ENCODE measurements at places on chromosomes 11 and 22.
A peak's percentile ranks its signal among the peaks of the same experiment; 100 is the strongest.

GRCh38 chr11:10866893-10867331 lies 9.1 kb upstream of the ZBED5 start:
- no peak for DNase-seq

- DNase-seq, result no peak
Measured at GRCh38 chr11:110919241-110919922, 207.1 kb upstream of the ARHGAP20 start.

- no peak for DNase-seq
Measured at GRCh38 chr11:77035580-77035979, 1.4 kb downstream of the B3GNT6 start.

DNA sequence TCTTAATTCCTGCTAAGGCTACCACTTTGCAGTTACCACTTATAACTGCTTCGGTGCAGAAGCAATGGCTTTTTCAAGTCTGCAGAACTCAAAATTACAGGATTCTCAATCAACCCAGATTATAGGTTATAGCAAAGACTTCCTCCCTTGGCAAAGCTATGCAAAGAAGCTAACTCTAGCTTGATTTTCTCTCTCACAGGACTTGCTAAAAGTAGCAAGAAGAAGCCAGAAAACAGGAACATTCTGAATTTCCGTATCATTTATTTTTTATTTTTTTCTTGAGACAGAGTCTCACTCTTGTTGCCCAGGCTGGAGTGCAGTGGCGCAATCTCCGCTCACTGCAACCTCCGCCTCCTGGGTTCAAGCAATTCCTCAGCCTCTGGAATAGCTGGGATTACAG lies 10.7 kb upstream of the PLEKHB1 start:
- DNase-seq, result no peak

DNA sequence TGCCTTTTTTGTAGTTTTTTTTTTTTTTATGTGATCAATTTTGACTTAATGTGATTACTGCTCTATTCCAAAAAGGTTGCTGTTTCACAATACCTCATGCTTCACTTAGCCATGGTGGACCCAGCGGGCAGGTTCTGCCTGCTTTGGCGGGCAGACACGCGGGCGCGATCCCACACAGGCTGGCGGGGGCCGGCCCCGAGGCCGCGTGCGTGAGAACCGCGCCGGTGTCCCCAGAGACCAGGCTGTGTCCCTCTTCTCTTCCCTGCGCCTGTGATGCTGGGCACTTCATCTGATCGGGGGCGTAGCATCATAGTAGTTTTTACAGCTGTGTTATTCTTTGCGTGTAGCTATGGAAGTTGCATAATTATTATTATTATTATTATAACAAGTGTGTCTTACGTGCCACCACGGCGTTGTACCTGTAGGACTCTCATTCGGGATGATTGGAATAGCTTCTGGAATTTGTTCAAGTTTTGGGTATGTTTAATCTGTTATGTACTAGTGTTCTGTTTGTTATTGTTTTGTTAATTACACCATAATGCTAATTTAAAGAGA lies 12.5 kb downstream of the CCND1 start:
- DNase-seq, result no peak

DNA sequence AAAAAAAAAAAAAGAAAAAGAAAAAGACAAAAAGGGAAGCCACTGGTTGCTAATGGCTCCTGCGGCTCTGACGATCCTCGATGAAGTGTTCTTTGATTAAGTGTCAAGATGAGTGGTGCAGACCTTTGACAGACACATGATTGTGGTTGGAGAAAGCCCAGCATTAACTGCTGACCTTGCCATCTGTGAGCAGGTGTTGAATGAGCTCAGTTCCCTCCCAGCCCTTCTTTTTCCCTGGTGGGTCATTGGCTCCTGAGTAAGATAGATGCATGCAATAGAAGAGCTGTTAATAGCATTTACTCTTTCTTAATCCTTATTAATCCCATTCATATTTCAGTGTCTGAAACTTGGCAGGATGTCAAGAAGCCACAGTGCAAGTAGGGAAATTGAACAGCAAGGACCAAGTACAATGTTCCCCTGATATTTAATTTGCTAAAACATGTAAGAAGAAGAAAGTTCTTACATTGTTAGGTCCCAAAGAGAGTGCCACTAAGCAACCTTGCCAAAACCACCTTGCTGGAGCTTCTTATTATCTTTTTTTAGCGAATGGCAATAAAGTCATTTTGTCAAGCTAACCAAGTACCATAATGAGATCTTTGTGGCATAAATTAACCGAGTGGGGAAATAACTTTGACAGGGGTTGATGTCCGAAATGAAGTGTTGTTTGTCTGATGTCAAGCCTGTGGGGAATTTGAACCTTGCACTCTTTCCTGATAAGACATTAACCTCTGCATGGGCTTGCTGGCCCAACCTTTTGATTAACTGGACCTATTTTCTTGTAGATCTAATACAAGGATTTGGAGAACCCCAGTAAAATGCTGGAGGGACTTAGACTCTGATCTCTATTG lies 113.7 kb downstream of the PTPRJ start:
- DNase-seq, result no peak

DNA sequence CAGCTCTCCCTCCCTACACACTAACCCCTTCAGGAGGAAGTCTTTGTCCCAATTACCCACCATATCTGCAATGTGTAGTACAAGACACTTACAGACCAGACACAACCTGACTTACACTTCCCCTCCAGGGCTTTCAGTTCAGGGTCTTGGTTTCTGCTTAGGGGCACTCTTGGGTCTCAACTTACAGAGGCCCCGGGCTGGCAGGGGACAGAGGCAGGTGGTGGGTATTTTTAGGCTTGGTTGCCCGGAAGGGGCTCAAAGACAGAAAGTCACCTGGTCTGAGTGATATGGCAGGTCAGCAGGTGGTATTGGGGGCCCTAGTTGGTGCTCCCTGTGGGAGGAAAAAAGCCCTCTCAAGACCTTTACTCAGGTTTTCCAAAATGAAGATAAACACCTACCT lies 3.4 kb upstream of the TMEM184B start:
- DNase-seq, result no peak

GRCh38 chr11:113363996-113364641 lies 23.5 kb upstream of the ANKK1 start:
- DNase-seq, result no peak

- no peak for DNase-seq
Measured at GRCh38 chr22:48795664-48796063, 1032.0 kb downstream of the BRD1 start.

DNA sequence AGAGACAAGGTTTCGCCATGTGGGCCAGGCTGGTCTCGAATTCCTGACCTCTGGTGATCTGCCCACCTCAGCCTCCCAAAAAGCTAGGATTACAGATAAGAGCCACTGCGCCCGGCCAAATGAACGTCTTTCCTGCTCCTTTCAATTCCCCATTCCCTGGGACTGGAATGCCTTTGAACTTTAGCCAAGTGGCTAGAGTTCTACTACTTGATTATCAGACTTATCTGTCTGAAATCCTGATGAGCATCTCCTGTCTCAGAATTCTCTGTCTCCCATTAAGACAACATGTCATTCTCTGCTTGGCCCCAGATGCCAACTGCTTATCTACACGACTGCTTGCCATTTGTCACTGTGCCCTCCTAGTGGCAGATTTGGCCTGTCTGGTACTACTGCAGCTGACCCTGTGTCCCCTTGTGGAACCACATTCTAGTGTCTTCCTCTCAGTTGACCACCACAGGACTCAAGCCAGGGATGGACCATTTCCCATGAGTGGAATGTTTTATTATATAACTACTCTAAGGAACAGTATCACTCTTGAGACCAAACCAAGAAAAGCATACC lies 33.1 kb upstream of the IPO7 start:
- DNase-seq, result no peak

GRCh38 chr22:39490135-39490798 lies 11.8 kb upstream of the MIEF1 start:
- DNase-seq, result peak; percentile 39

GRCh38 chr11:117071344-117071787 lies 26.9 kb downstream of the SIK3 start:
- no peak for DNase-seq

GRCh38 chr22:23274146-23274526 lies 93.8 kb downstream of the BCR start:
- no peak for DNase-seq

GRCh38 chr22:35308480-35309021 lies 8.9 kb downstream of the TOM1 start:
- DNase-seq, result no peak

GRCh38 chr11:59773083-59773440 lies 17.9 kb downstream of the STX3 start:
- no peak for DNase-seq

DNA sequence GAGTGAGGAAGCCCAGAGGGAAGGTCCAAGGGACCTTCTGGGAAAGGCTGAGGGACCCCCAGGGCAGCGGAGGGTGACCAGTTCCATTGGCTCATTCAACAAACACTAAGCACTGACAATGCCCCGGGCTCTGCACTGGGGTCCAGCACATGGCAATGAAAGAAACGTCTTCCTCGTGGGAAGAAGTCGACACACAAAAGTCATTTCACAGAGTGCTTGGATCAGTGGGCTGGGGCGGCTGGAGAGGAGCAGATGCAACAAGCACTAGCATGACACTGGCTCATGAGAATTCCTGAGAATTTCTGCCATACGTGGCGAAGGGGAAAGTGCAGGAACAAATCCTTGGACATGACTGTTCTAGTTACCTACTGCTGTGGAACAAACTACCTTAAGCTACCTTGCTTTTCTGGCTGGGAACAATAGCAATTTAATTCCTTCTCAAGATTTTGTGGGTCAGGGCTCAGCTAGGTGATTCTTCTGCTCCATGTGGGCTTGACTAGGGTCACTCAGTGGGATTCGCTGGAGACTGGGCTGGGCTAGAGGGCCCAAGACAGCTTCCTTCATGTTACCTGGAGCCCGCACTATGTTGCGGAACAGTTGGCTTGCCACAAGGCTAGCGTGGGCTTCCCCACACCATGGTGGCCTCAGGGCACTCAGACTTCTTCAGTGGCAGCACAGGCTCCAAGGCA lies 6.9 kb upstream of the STIP1 start:
- no peak for DNase-seq

DNA sequence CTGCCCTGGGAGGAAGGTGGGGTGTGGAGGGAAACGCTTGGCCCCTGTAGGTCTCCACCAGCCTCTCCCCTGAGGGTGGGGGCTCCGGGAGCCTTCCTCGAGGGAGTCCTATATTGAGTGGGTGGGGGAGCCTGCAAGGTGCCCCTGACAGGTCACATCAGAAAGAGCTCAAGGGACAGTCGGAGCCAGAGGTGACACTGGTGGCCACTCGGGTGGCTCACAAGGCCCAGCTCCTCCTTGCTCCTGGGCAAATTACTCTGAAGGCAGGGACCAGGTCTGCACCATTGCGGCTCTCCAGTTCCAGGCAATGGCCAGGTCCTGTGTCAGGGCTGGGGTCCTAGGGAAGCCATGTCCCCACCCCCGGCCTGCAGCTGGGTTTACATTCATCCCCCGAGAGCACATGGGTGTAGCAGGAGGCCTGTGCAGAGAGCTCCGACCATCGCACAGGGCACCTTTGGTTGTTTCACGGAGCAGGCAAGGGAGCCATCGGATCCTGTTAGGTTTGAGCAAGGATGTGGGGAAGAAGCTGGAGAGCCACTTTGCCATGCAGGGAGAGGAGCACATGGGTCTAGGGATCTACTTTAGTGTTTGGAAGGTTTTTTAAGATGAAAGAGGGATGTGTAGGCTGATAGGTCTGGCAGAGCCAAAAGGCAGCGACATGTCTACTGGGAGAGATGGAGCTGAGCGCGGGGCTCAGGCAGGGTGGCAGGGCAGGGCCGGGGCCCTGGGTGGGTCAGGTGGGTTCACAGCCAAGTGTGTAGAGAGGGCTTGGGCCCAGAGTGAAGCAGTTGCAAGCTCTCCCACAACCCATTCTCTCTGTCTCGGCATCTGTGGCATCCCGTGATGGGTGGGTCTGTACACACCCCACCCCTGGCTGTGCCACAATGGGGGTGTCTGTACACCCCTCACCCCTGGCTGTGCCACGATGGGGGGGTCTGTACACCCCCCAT lies 14.8 kb downstream of the CCND1 start:
- DNase-seq, result no peak

GRCh38 chr11:120556797-120557196 lies 45.2 kb downstream of the GRIK4 start:
- DNase-seq, result no peak

DNA sequence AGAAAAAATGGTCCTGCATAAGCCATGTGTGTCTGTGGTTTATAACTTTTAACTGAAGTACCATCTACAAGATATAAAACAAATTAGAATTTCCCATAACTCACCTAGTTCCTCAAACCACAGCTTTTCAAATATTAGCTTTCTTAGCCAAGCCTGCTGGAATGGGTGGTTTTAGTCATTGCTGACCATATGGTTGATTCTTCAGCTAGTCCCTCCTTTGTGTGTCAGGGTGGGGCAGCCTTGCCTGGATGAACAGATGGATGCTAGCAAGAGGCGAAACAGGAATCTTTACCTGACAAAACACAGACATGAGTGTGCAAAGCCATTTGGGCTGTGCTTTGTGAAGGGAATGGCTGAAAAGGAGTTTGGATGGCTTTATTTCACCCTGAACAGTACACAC lies 6.9 kb upstream of the B3GNT6 start:
- DNase-seq, result no peak

DNA sequence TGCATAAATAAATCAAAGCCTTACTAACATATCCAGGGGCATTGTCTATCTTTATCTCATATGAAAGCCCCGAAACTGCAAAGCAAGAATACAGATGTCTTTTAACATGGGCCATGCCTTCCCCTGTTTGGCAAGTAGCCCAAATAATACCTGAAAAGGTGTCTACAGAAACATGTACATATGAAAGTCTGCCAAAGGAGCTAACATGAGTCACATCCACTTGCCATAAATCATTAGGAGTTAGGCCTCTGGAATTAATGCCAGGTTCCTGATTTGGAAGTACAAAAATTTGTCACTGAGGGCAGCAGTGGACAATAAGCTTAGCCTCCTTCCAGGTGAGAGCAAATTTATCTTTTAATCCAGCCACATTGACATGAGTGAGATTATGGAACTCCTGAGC lies 85.5 kb upstream of the PGR start:
- no peak for DNase-seq

- peak; percentile 52 for DNase-seq
Measured at GRCh38 chr11:73185680-73186293, 32.3 kb upstream of the P2RY2 start.

GRCh38 chr11:88508759-88509581 lies 171.4 kb upstream of the CTSC start:
- no peak for DNase-seq

GRCh38 chr11:107272561-107272960 lies 185.1 kb downstream of the CWF19L2 start:
- no peak for DNase-seq

- no peak for DNase-seq
Measured at GRCh38 chr22:47687776-47688175, 925.3 kb downstream of the TBC1D22A start.

- DNase-seq, result no peak
Measured at GRCh38 chr11:77207019-77207485, 79.0 kb downstream of the MYO7A start.

DNA sequence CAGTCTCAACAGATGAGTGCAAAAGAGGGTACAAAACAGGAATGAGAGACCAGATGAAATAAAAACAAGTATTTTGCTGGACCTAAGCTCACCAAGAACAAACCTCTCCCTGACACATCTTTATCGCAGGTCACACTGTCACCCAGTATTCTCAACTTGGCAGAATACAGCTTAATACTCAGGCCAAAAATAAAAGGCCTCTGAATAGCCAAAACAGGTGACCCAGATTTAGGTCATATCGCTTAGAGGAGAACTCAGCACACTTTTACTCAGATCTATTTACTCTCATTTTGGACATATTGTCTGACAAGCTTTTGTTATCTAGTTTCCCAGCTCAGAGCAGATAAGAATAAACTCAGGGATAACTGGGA lies 216.9 kb upstream of the SYN3 start:
- no peak for DNase-seq

GRCh38 chr11:125124618-125124992 lies 13.2 kb upstream of the TMEM218 start:
- DNase-seq, result no peak

GRCh38 chr11:73331138-73331916 lies 23.3 kb downstream of the ARHGEF17 start:
- DNase-seq, result no peak

Data from SW 1271 (cell line).